ENCODE measurements at places on chromosomes 6 and 20.

- peaks cover 50% of the 10 kb centered on the region for H3K27me3 ChIP-seq
- H3K36me3 ChIP-seq, result no peaks in the 10 kb centered on the region
These were observed 28.9 kb upstream of the CCR6 start for GRCh38 chr6:167093922-167094432.

GRCh38 chr6:158185729-158186456 lies 17.7 kb downstream of the GTF2H5 start:
- DNase-seq, result no peak
- peaks cover 7% of the 10 kb centered on the region for H3K36me3 ChIP-seq
- H3K4me3 ChIP-seq, result no peak overlapping the region

GRCh38 chr6:34982424-34982852 lies 93.4 kb downstream of the ANKS1A start:
- H3K27ac ChIP-seq, result peak overlapping the region; percentile 57
- no peaks in the 10 kb centered on the region for H3K4me1 ChIP-seq
- H3K27me3 ChIP-seq, result no peaks in the 10 kb centered on the region
- peaks cover 29% of the 10 kb centered on the region for H3K36me3 ChIP-seq
- no peak overlapping the region for H3K4me3 ChIP-seq
- peak; percentile 16 for DNase-seq

DNA sequence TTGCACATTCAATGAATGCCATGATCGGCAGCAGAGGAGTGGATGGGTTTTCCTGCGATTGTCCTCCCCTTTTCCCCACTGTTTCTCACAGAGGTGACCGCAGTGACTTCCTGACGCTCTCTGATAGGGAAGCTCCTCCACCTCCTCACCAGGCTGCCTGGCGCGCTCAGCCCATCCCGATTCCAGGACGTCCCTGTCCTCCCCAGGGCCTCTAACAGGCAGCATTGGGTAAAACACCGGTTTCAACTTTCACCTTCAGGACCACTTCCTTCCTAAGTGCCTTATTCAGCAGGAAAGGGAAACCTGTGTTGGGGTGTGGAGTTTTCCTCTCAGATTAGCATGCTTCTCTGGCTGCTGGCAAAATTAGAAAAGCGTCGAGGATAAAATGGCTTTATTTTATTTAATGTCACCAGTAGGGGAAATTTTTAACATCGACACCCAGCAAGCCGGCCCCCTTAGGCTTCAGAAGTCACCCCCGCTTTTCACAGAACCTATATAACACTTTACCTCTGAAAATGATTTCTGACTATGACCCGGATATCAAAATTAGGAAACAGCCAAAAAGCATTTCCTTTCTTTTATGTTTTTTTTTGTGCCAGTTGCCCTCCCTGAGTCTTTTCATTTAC lies 570.4 kb upstream of the GJE1 start:
- peak overlapping the region; percentile 56 for H3K4me3 ChIP-seq
- peaks cover 14% of the 10 kb centered on the region for H3K4me1 ChIP-seq
- peak; percentile 21 for DNase-seq
- H3K27ac ChIP-seq, result peak overlapping the region; percentile 68

GRCh38 chr20:63854069-63854765 lies 7.1 kb upstream of the ABHD16B start:
- H3K4me1 ChIP-seq, result peaks cover 40% of the 10 kb centered on the region
- H3K27ac ChIP-seq, result no peak overlapping the region
- peaks cover 61% of the 10 kb centered on the region for H3K36me3 ChIP-seq
- DNase-seq, result peak; percentile 68
- H3K27me3 ChIP-seq, result peaks cover 48% of the 10 kb centered on the region

- DNase-seq, result no peak
- H3K27ac ChIP-seq, result no peak overlapping the region
- no peaks in the 10 kb centered on the region for H3K27me3 ChIP-seq
- no peaks in the 10 kb centered on the region for H3K36me3 ChIP-seq
These were observed 299.3 kb downstream of the KIF16B start for GRCh38 chr20:16273812-16274555.

GRCh38 chr6:17144016-17144415 lies 42.2 kb downstream of the STMND1 start:
- no peaks in the 10 kb centered on the region for H3K27me3 ChIP-seq
- H3K4me1 ChIP-seq, result no peaks in the 10 kb centered on the region
- no peaks in the 10 kb centered on the region for H3K36me3 ChIP-seq
- H3K4me3 ChIP-seq, result no peak overlapping the region
- DNase-seq, result no peak
- no peak overlapping the region for H3K27ac ChIP-seq

- DNase-seq, result no peak
- peaks cover 65% of the 10 kb centered on the region for H3K4me1 ChIP-seq
- no peak overlapping the region for H3K4me3 ChIP-seq
- no peaks in the 10 kb centered on the region for H3K27me3 ChIP-seq
- peak overlapping the region; percentile 2 for H3K27ac ChIP-seq
These were observed 491.9 kb upstream of the SOX4 start for GRCh38 chr6:21101694-21102093.

DNA sequence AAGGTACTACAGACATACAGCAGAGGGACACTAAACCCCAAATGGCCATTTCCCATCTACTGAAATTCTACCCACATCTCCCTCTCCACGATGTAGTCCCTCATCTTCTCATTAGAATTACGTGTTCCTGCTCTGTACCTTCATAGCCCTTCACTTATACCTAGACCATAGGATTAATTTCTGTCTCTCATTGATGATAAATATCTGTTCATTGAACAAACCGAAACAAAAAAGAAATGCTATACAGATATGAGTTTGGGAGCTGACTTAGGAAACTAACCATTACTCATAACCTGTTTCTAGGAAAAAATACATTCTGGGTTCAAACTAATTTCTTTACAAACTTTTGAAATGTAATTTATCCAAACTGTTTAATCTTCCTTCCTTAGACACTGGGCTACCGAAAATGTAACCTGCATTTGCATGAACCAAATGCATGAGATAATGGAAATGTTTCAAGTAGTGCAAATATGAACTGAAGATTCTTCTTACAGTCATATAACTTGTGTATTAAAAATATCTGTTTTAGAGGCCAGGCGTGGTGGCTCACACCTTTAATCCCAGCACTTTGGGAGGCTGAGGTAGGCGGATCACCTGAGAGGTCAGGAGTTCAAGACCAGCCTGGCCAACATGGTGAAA lies 85.3 kb downstream of the GJA10 start:
- H3K27ac ChIP-seq, result no peak overlapping the region
- H3K27me3 ChIP-seq, result no peaks in the 10 kb centered on the region
- no peak for DNase-seq
- H3K4me3 ChIP-seq, result no peak overlapping the region
- no peaks in the 10 kb centered on the region for H3K36me3 ChIP-seq

GRCh38 chr6:113654396-113654795 lies 202.7 kb upstream of the MARCKS start:
- H3K36me3 ChIP-seq, result no peaks in the 10 kb centered on the region
- peaks cover 20% of the 10 kb centered on the region for H3K4me1 ChIP-seq
- peak; percentile 85 for DNase-seq

DNA sequence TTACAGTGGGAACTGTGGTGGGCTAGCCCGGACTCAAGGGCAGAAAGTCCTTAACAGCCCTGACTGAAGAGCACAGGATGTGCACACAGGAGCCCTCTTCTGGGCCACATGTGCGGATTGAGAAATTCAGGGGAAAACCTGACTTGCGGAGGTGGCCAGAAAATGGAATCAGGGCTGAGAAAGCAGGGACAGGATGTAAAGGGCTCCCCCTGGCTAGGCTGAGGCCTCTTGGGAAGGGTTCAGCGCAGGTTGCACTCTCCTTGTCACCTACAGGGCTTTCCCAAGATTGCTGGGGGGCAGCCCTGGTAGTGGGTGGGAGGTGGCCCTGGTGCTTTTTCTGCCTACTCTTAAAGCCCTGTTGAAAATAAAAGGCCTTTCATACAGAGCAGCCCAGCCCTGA lies 251.2 kb downstream of the SLC24A3 start:
- peaks cover 21% of the 10 kb centered on the region for H3K27me3 ChIP-seq

- H3K4me1 ChIP-seq, result no peaks in the 10 kb centered on the region
- no peak for DNase-seq
- H3K27ac ChIP-seq, result no peak overlapping the region
These were observed 43.1 kb downstream of the BLTP3A start for GRCh38 chr6:34834789-34835518.

DNA sequence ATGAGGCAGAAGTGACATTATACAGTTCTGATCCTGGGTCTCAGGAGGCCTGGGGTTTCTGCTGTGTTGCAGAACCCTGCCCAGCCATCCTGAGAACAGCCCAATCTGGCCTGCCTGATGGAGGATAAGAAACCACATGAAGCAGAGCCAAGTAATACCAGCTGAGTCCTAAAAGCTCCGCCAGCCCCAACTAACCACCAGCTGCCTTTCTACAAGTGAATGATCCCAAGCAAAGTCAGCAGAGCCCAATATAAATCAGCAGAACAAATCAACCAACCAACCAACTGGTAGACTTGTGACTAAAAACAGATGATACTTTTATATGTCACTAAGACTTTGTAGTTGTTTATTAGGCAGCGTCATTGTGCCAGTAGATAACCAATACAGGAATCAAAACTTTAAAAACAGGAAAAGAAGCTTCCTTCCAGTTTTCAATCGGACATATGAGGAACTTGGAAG lies 52.1 kb downstream of the SNX5 start:
- no peak overlapping the region for H3K4me3 ChIP-seq
- peaks cover 14% of the 10 kb centered on the region for H3K27me3 ChIP-seq
- H3K27ac ChIP-seq, result no peak overlapping the region
- H3K4me1 ChIP-seq, result no peaks in the 10 kb centered on the region
- H3K36me3 ChIP-seq, result no peaks in the 10 kb centered on the region

DNA sequence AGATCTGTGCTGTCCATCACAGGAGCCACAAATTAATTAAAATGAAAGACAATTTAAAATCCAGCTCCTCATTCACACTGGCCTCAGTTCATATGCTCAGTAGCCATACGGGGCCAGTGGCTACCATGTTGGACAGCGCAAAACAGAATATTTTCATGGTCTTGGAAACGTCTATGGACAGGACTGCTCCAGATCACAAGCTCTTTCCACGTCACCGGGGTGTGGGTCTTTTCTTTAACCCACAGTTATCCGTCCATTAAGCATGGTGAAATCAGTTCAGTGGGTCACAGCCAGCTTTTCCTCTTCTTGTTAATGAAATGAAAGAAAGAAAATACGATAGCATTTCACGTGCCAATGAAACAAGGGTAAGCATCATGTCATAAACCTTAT lies 24.1 kb downstream of the GFOD1 start:
- no peaks in the 10 kb centered on the region for H3K27me3 ChIP-seq
- peaks cover 5% of the 10 kb centered on the region for H3K36me3 ChIP-seq
- DNase-seq, result no peak
- H3K4me3 ChIP-seq, result no peak overlapping the region
- H3K4me1 ChIP-seq, result no peaks in the 10 kb centered on the region

GRCh38 chr20:41480054-41480770 lies 113.6 kb upstream of the EMILIN3 start:
- DNase-seq, result no peak
- peaks cover 17% of the 10 kb centered on the region for H3K4me1 ChIP-seq
- no peaks in the 10 kb centered on the region for H3K36me3 ChIP-seq
- H3K27ac ChIP-seq, result peak overlapping the region; percentile 2
- H3K4me3 ChIP-seq, result no peak overlapping the region

- no peak overlapping the region for H3K4me3 ChIP-seq
- H3K27ac ChIP-seq, result no peak overlapping the region
- no peaks in the 10 kb centered on the region for H3K4me1 ChIP-seq
These were observed 15.8 kb downstream of the NPEPL1 start for GRCh38 chr20:58708246-58708931.

DNA sequence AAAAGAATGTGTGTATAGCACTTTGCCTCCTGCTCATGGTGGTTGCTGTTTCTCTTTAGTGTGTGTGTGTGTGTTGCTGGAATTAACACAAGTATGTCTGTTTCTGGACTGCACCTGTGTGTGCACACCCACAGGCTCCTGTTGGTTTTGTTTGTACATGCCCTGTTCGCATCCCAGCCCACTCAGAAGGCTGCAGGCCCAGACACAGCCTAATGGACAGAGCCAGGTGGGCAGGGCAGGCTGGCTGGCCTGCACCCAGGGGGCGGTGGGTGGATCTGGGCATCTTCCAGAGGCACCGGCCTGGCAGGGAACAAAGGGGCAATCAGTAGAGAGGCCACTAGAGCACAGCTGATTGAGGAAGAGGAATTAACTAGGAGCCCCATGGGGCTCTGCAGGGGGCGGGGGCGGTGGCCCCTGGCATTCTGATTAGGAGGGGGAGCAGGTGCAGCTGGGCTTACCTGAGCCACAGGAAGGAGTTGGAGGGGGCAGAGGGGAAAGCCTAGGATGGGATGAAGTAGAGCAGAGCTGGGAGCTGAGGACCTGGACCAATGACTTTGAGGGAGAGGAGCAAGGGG lies 21.9 kb downstream of the CD40 start:
- H3K27ac ChIP-seq, result no peak overlapping the region

- H3K27me3 ChIP-seq, result peaks cover 12% of the 10 kb centered on the region
- no peaks in the 10 kb centered on the region for H3K36me3 ChIP-seq
- no peak overlapping the region for H3K27ac ChIP-seq
- no peaks in the 10 kb centered on the region for H3K4me1 ChIP-seq
- H3K4me3 ChIP-seq, result no peak overlapping the region
- DNase-seq, result no peak
These were observed 60.9 kb downstream of the IRF4 start for GRCh38 chr6:452301-453067.

GRCh38 chr6:100257793-100258395 lies 206.8 kb downstream of the SIM1 start:
- no peaks in the 10 kb centered on the region for H3K27me3 ChIP-seq
- DNase-seq, result no peak
- H3K4me3 ChIP-seq, result no peak overlapping the region
- H3K27ac ChIP-seq, result peak overlapping the region; percentile 48

DNA sequence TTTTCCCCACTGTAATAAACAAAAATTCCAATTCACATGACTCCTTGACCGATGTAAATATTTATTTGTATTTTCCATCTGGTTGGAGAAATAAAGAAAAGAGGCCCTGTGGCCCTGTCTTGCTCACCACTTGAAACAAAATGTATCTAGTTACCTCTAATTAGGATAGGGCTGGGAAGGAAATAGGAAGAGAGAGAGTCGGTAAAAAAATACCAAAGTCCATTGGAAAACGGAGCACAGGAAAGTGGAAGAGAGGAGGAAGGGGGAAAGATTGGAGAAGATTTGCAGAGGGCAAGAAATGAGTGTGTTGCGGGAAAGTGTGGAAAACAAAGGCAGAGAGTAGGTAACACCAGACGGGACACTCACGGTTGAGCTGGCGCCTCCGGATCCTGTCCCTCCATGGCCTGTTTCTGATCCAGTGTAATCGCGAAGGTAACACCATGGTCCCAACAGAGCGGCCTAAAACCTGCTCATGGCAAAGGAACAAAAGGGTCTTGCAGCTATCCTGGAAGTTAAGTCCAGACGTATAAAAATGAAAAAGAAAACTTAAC lies 105.8 kb upstream of the RIPOR2 start:
- H3K4me3 ChIP-seq, result no peak overlapping the region
- no peaks in the 10 kb centered on the region for H3K36me3 ChIP-seq
- DNase-seq, result no peak
- H3K4me1 ChIP-seq, result peaks cover 10% of the 10 kb centered on the region
- no peak overlapping the region for H3K27ac ChIP-seq

DNA sequence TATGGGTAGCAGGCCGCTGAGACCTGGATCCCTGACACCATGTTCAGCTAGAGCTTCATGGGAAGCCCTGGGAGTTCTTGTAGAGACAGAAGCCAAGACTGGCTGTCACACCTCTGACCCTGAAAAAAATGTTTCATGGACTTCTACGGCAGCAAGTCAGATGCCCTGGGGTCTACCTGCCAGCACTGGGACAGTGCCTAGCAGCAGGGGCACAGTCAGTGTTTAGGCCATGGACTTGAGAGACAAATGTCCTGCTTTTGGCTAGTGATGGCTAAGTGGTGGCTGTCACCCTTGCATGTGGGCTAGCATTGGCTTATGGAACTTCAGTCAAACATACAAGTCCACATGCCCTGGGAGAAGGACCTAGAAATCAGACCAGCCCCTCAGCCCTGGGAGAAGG lies 41.3 kb upstream of the SSTR4 start:
- H3K4me3 ChIP-seq, result no peak overlapping the region
- no peaks in the 10 kb centered on the region for H3K4me1 ChIP-seq
- no peak overlapping the region for H3K27ac ChIP-seq
- DNase-seq, result no peak
